GM12878 (cell line): ENCODE measurements at places on chromosomes 2 and 18. TPM values are rescaled to one million over a fixed set of nuclear protein-coding genes. Genes with fewer than 3 reads are reported as not detected.

Gene TUBB8B
- total RNA-seq = not detected in 2 replicates

Gene SERPINB12
- total RNA-seq = not detected in 2 replicates

Gene C2orf15
- 1.1 and 1.5 TPM in 2 replicates for total RNA-seq

Gene CXCR1
- not detected in 2 replicates for total RNA-seq

Gene POTEI
- 0.11 and 0.13 TPM in 2 replicates for total RNA-seq

Gene ANKRD36C
- total RNA-seq = 24.1 and 26.2 TPM in 2 replicates

Gene AQP12A
- not detected in 2 replicates for total RNA-seq

Gene SCN7A
- 0.05 TPM in 1 of 2 replicates, not detected in the other for total RNA-seq
